NCI-H1436 treated with DMSO at 0.1 percent for 48 hours (cell line): ENCODE measurements at places on chromosomes 1 and 21.

DNA sequence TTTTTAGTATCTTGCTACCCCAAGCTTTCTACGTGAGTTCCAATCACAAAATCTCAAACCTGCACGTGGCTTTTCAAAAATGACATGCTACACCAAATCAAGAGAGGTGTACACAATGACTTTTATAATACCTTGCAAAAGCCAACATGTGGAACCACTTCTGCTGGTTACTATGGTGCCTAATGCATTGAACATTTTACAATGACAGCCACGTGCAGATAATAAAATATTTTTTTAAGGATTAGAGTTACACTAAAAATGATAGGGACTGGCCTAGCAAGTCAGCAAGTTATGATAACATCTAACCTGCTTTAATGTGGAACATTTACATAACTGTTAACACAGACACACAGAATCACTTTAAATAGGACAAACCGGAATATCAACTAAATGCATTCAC lies 30.2 kb downstream of the EYA3 start:
- DNase-seq: no peak

DNA sequence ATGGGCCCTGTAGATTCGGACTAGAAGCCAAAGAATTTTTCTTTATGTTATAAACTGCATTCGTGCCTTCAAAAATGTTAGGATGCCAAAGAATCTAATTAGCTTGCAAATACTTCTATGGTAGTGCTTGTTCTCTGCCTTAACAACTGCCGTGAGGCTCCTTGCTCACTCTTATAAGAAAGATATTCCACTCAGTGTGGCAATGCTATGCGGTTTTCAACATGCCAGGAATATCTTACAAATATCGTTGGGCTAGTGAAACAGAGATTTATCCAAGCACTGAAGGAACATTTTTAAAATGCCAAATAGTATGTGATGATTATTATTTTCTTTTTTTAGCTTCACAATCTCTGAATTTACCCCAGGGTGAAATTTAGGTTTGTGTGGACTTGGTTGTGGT lies 198.2 kb downstream of the GREM2 start:
- no peak for DNase-seq

- DNase-seq: no peak
Measured at GRCh38 chr1:193589597-193590040, 403.2 kb upstream of the B3GALT2 start.

DNA sequence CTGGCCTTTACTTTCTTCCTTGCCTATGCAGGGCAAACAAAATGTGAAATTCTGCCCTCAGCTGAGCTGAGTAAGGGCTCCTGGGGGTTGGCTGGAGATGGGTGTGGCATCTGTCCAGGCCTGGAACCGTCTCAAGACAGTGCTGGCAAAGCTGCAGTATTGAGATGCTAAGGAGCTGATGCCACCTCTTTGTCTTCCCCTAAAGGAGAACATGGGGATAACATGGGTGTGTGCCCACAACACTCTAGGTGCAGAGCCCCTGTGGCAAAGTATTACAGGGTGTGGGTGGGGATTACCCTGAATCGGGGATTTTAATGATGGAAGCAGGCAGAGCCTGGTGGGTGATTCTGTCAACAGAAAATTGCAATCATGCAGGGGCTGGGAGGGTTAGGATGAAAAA lies 2.5 kb upstream of the ST3GAL3 start:
- DNase-seq: no peak

- no peak for DNase-seq
Measured at GRCh38 chr1:71706029-71706671, 576.2 kb downstream of the NEGR1 start.

- no peak for DNase-seq
Measured at GRCh38 chr1:19481826-19482398, 3.4 kb downstream of the CAPZB start.

GRCh38 chr1:5514527-5515183 lies 477.6 kb downstream of the NPHP4 start:
- DNase-seq: no peak

- DNase-seq: no peak
Measured at GRCh38 chr1:86852289-86852688, 61.6 kb downstream of the SELENOF start.

DNA sequence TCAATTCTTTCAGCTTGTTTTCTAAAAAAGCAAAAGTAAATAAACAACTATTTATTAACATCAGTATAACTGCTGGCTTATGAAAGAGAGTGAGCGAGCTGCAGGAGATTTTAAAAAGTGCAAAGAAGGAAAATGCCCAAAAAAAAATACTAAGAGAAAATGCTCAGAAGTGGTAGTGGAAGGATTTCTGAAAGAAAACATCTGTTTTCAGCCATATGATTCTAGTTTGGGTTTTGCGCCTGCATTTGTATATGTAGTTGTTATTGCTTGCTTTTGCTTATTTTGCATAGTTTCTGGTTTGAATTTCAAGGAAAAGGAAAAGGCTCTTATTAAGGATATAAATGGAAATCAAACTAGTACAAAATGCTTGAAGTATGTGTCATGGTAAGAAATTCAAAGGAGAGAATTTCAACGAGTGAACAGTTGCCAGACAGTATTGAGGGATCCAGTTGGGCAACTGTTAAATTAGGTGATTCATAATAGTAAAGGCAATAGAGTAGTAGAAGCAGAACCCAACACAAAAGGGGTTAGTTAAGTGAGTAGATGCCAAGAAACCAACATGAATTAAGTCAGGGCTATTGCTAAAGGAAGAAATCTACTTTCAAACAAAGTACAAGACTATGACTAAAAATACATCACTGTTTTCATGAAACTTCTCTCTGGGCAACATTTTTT lies 1.2 kb downstream of the GBP5 start:
- no peak for DNase-seq

GRCh38 chr1:224457782-224458144 lies 23.2 kb upstream of the WDR26 start:
- DNase-seq: no peak

- no peak for DNase-seq
Measured at GRCh38 chr1:178283409-178283808, 189.5 kb downstream of the RASAL2 start.
